Natural killer cell treated with Interleukin-12 subunit alpha and Interleukin-12 subunit beta and Interleukin-15 and Interleukin-18, amount 100 ng/mL, for 72 hours (primary cell): ENCODE measurements at places on chromosomes 4 and X. TPM values are rescaled to one million over a fixed set of nuclear protein-coding genes. Genes with fewer than 3 reads are reported as not detected.

DNA sequence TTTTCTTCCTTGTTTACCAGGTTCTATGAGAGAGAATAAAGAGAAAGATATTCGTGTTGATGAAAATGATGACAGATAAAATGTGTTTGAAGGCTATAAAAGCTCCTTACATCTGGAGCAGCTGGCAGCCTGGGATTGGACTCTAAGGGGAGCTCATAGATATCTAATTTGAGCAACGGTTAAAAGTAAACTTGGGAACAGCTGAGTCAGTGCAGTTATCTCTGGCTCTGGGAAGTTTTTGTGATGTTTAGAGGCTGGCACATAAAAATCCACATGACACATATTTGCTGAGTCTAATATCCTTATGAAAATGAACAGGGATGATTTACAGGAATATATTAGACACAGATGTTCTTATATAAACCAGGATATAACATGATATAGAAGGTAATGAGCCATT lies 331.8 kb upstream of the TENM3 start:
- no peak for DNase-seq
- H3K4me1 ChIP-seq, result no peaks in the 10 kb centered on the region
- H3K36me3 ChIP-seq, result peaks cover 12% of the 10 kb centered on the region
- no peak overlapping the region for H3K4me3 ChIP-seq

DNA sequence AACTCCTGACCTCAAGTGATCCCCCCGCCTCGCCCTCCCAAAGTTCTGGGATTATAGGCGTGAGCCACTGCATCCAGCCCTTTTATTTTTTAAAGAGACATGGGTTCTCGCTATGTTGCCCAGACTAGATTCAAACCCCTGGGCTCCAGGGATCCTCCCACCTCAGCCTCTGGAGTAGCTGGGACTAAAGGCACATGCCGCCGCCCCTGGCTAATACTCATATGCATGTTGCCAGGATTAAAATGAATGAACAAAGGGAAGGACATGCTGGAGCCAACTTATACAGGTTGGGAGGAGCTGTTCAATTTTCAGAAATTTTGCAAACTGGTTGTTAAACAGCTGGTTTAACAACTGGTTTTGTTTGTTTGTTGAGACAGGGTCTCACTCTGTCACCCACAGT lies 1.4 kb upstream of the FTSJ1 start:
- no peaks in the 10 kb centered on the region for H3K27me3 ChIP-seq
- H3K4me3 ChIP-seq, result peak overlapping the region; percentile 96
- no peak for DNase-seq
- H3K4me1 ChIP-seq, result peaks cover 27% of the 10 kb centered on the region

- H3K27ac ChIP-seq, result no peak overlapping the region
- H3K4me3 ChIP-seq, result no peak overlapping the region
- H3K36me3 ChIP-seq, result no peaks in the 10 kb centered on the region
- H3K27me3 ChIP-seq, result peaks cover 22% of the 10 kb centered on the region
- peaks cover 3% of the 10 kb centered on the region for H3K4me1 ChIP-seq
These were observed 26.4 kb upstream of the MED14 start for GRCh38 chrX:40761762-40762161.

GRCh38 chr4:18630218-18631110 lies 608.9 kb upstream of the LCORL start:
- no peak for DNase-seq
- H3K4me3 ChIP-seq, result no peak overlapping the region
- no peak overlapping the region for H3K27ac ChIP-seq
- H3K27me3 ChIP-seq, result no peaks in the 10 kb centered on the region
- no peaks in the 10 kb centered on the region for H3K36me3 ChIP-seq
- H3K4me1 ChIP-seq, result no peaks in the 10 kb centered on the region

DNA sequence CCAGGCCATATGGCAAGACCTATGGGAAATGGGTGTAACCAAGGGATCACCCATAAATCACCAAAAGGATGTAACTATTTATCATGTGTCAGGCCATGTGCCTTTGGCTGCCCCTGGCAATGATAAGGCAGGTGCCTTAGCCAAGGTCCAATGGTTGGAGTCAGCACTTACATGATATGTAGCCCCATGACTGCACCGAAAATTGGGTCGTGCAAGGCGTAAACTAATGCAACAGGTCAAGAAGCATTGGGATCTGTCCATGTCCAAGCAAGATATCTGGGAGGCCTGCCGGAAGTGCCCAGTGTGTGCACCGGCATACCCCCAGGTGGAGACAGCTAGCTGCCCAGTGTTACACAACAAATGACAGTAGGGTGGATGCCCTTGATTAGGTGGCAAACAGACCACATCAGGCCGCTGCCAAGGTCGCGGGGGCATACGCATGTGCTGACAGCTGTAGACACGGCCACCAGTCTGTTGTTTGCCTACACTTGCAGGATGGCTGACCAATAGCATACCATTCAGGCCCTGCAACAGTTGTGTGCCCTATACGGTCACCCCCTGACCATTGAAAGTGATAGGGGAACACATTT lies 698.2 kb upstream of the AGA start:
- H3K4me3 ChIP-seq, result no peak overlapping the region
- no peaks in the 10 kb centered on the region for H3K27me3 ChIP-seq

The ZNF41 gene
- total RNA-seq, result 16.6 TPM

- DNase-seq, result no peak
- H3K4me1 ChIP-seq, result no peaks in the 10 kb centered on the region
- no peak overlapping the region for H3K27ac ChIP-seq
- H3K36me3 ChIP-seq, result no peaks in the 10 kb centered on the region
- no peaks in the 10 kb centered on the region for H3K27me3 ChIP-seq
- no peak overlapping the region for H3K4me3 ChIP-seq
These were observed 122.1 kb downstream of the ANKRD50 start for GRCh38 chr4:124590480-124590879.

DNA sequence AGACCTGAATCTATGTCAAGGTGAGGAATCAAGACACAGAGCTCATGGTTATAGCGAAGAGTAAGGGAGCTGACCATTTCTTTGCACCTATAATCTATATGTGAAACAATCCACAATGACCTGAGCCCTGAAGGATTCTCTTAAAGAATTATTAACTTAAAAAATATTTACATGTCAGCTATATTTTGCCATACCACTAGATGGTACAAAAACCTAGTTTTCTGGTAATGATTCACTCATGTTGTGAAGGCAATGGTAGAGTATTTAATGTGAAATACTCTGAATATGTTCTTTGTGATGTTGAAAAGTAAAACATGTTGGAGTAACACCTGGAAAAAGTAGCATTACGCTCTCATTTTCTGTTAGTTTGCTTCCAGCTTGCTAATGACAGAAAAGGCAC lies 40.0 kb downstream of the VGLL1 start:
- H3K4me3 ChIP-seq, result no peak overlapping the region
- no peaks in the 10 kb centered on the region for H3K4me1 ChIP-seq
- no peaks in the 10 kb centered on the region for H3K27me3 ChIP-seq
- no peak for DNase-seq
- H3K36me3 ChIP-seq, result no peaks in the 10 kb centered on the region

GRCh38 chr4:129344058-129344457 lies 248.1 kb downstream of the C4orf33 start:
- H3K27me3 ChIP-seq, result peaks cover 8% of the 10 kb centered on the region
- no peaks in the 10 kb centered on the region for H3K4me1 ChIP-seq
- H3K4me3 ChIP-seq, result no peak overlapping the region
- no peak overlapping the region for H3K27ac ChIP-seq
- H3K36me3 ChIP-seq, result no peaks in the 10 kb centered on the region
- DNase-seq, result no peak

The GCNA gene
- 5.5 TPM for total RNA-seq

DNA sequence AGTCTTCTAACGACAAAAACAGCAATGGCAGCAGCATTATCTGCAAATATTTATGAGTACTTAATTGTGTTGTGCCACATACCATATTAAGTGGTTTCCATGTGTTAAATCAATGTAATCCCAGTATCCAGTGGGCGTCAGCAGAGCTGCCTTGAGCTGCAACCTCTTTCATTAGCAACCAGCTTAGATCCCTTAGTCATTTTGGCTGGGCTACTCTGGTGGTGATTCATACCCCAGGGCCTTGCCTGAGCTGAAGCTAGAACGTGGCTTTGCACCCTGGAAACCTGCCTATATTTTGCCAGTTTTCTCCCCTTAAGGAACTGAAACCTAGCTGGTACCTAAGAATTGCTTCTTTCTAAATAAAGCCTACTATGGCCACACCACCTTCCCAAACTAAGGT lies 474.3 kb upstream of the FTHL17 start:
- DNase-seq, result no peak
- H3K4me3 ChIP-seq, result no peak overlapping the region
- H3K27me3 ChIP-seq, result no peaks in the 10 kb centered on the region
- H3K4me1 ChIP-seq, result no peaks in the 10 kb centered on the region
- H3K27ac ChIP-seq, result no peak overlapping the region
- no peaks in the 10 kb centered on the region for H3K36me3 ChIP-seq

DNA sequence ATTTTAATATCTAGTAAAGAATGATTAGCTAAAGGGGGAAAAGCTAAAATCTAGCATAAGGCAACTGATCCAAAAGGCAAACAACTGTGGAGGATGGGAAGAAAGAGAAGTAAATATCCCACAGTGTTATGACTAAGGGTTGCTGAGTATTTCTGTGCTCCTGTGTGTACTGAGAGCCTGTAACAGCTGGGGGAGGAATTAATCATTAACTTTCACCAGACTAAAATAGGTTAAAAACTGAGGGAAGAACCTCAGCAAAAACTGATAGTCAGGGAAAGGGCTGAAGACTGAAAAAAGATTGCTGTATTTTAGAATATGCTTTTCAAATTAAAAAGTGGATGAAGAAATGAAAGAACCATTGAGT lies 365.9 kb downstream of the CXXC4 start:
- no peak for DNase-seq
- H3K36me3 ChIP-seq, result no peaks in the 10 kb centered on the region
- no peak overlapping the region for H3K27ac ChIP-seq
- H3K4me3 ChIP-seq, result no peak overlapping the region
- no peaks in the 10 kb centered on the region for H3K27me3 ChIP-seq

The ENPEP gene
- total RNA-seq, result 0.28 TPM

The CXCL6 gene
- total RNA-seq, result not detected

- no peak overlapping the region for H3K27ac ChIP-seq
- H3K36me3 ChIP-seq, result no peaks in the 10 kb centered on the region
- no peaks in the 10 kb centered on the region for H3K4me1 ChIP-seq
- H3K27me3 ChIP-seq, result no peaks in the 10 kb centered on the region
- no peak for DNase-seq
These were observed 238.1 kb upstream of the AGA start for GRCh38 chr4:177680308-177680707.

GRCh38 chr4:90486346-90486745 lies 359.2 kb downstream of the CCSER1 start:
- peaks cover 5% of the 10 kb centered on the region for H3K36me3 ChIP-seq
- no peak overlapping the region for H3K4me3 ChIP-seq
- H3K4me1 ChIP-seq, result no peaks in the 10 kb centered on the region
- no peaks in the 10 kb centered on the region for H3K27me3 ChIP-seq
- H3K27ac ChIP-seq, result no peak overlapping the region

- no peak overlapping the region for H3K4me3 ChIP-seq
- H3K4me1 ChIP-seq, result no peaks in the 10 kb centered on the region
- no peaks in the 10 kb centered on the region for H3K27me3 ChIP-seq
- no peak for DNase-seq
- no peak overlapping the region for H3K27ac ChIP-seq
These were observed 60.7 kb downstream of the HPGD start for GRCh38 chr4:174461466-174462106.

- no peaks in the 10 kb centered on the region for H3K36me3 ChIP-seq
- H3K27ac ChIP-seq, result no peak overlapping the region
- no peaks in the 10 kb centered on the region for H3K4me1 ChIP-seq
- H3K27me3 ChIP-seq, result no peaks in the 10 kb centered on the region
- DNase-seq, result no peak
These were observed 28.5 kb downstream of the ANXA10 start for GRCh38 chr4:168120811-168121210.

- no peak overlapping the region for H3K27ac ChIP-seq
- H3K27me3 ChIP-seq, result no peaks in the 10 kb centered on the region
- no peak overlapping the region for H3K4me3 ChIP-seq
- DNase-seq, result no peak
- no peaks in the 10 kb centered on the region for H3K4me1 ChIP-seq
These were observed 141.4 kb upstream of the PAK3 start for GRCh38 chrX:110954428-110955100.

The LRBA gene
- total RNA-seq, result 37.7 TPM

GRCh38 chr4:170769862-170770261 lies 680.1 kb upstream of the AADAT start:
- no peaks in the 10 kb centered on the region for H3K4me1 ChIP-seq
- H3K27me3 ChIP-seq, result no peaks in the 10 kb centered on the region
- no peak overlapping the region for H3K4me3 ChIP-seq
